Ascending aorta (tissue), 2 donors: ENCODE measurements at places on chromosomes 1 and 21. TPM values are rescaled to one million over a fixed set of nuclear protein-coding genes. Genes with fewer than 3 reads are reported as not detected.

DNA sequence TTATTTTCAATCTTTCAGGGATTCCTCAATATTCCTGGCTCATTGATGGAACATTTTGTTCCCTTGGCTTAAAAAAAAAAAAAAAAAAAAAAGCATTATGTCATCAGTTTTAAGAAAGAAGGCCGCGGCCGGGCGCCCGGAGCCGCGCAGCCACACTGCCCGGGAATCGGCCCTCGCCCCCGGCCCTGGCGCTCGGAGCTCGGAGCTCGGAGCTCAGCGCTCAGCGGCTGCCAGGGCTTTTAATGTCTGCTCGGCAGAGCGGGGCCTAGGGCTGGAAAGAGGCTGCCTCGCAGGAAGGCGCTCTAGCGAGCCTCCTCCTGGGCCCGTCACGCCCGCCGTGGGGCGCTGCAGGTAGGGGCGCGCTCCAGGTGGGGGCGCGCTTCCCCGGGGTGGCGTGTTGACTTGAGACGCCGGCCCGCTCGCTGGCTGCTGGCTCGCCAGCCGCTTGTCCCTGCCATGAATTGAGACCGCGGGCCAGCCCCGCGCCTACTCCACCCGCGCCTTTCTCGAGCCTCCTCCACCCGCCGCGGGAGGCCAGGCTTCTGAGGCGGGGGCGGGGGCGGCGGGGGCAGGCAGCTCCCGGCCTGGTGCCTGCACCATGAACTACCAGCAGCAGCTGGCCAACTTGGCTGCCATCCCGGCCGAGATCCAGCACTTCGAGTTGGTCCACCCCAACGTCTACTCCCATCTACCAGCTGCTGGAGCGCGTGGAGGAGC, 5.4 kb upstream of the TDRD5 start:
- no peaks in the 10 kb centered on the region for H3K36me3 ChIP-seq
- DNase-seq = no peak
- H3K27me3 ChIP-seq = no peaks in the 10 kb centered on the region
- H3K4me1 ChIP-seq = no peaks in the 10 kb centered on the region

DNA sequence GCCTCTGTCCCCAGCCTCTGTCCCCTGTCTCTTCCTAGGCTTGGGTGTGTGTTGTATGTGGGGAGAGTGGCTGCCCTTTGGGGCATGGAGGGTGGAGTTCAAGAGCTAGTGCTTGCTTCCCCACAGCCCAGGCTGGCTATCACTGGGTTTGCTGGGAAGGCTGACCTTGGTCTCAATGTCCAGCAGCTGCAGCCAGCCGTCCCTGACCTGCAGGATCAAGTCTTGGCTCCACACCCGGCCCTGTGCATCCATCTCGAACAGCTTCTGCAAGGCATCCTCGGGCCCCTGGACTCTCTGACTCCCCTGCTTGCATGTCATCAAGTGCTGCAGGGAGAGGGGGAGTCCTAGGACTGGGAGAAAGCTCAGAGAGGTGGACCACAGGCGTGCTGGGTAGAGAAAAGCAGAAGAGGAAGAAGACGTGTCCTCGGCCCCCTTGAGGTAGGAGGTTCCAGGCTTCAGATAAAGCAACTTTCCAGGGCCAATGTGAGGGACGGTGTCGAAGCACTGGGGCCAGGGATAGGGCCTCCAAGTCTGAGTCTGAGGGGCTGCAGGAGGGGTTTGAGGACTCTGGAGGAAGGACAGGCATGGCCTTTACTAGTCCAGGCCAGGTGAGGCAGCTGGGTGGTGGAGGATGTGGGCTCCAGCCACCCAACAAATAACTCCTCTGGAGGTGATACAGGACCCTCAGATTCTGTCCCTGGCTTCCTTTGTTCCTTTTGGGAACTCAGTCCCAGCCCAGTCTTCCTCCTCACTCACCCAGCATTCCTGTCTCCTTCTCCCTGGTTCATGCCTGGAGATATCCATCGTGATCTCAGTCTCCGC, 4.0 kb downstream of the EPS8L3 start:
- no peaks in the 10 kb centered on the region for H3K4me1 ChIP-seq
- no peak overlapping the region for H3K4me3 ChIP-seq
- H3K27me3 ChIP-seq = no peaks in the 10 kb centered on the region
- H3K27ac ChIP-seq = no peak overlapping the region
- DNase-seq = peak; percentile 61

GRCh38 chr1:10694274-10694632, 102.2 kb downstream of the CASZ1 start:
- no peaks in the 10 kb centered on the region for H3K4me1 ChIP-seq
- H3K27ac ChIP-seq = peak overlapping the region; percentile 90
- no peaks in the 10 kb centered on the region for H3K27me3 ChIP-seq
- no peaks in the 10 kb centered on the region for H3K36me3 ChIP-seq
- no peak for DNase-seq
- H3K4me3 ChIP-seq = peak overlapping the region; percentile 93

- H3K36me3 ChIP-seq = no peaks in the 10 kb centered on the region
- H3K4me3 ChIP-seq = no peak overlapping the region
- no peaks in the 10 kb centered on the region for H3K27me3 ChIP-seq
- no peak overlapping the region for H3K27ac ChIP-seq
Measured at GRCh38 chr1:28032281-28032680, 56.1 kb downstream of the EYA3 start.

DNA sequence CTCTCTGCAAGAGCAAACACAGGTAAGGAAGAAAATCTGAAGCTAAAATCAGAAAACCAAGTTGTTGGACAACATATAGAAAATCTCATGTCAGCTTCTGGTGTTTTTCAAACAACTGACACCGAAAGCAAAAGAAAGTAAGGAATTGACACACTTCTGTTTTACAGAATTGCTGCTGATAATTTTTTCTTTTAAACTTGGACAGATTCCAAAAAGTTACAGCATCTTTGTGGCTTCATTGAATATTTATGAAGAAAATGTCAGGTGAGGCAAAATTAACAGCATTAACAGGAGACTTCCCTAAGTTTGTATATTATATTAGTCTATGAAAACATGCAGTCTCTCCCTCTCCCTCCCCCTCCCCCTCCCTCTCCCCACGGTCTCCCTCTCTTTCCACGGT, 14.9 kb upstream of the CTSS start:
- DNase-seq = no peak
- no peaks in the 10 kb centered on the region for H3K36me3 ChIP-seq
- no peak overlapping the region for H3K4me3 ChIP-seq
- H3K27ac ChIP-seq = no peak overlapping the region

GRCh38 chr1:23442751-23443150, 18.2 kb upstream of the TCEA3 start:
- peaks cover 28% of the 10 kb centered on the region for H3K36me3 ChIP-seq
- DNase-seq = no peak
- H3K27me3 ChIP-seq = no peaks in the 10 kb centered on the region
- no peak overlapping the region for H3K4me3 ChIP-seq

CFHR1 gene
- 16.0 TPM for total RNA-seq

GJA8 gene
- not detected for total RNA-seq

LCE1F gene
- not detected for total RNA-seq
